Aortic smooth muscle cell (primary cell): ENCODE measurements at places on chromosomes 13 and 19. TPM values are rescaled to one million over a fixed set of nuclear protein-coding genes. Genes with fewer than 3 reads are reported as not detected.

Gene CEACAM21
- 0.06 TPM in 1 of 2 replicates, not detected in the other for total RNA-seq

Gene MTUS2
- total RNA-seq, result under 0.01 and 0.25 TPM in 2 replicates

Gene ZNF71
- total RNA-seq, result 4.8 and 5.0 TPM in 2 replicates

Gene ATP4B
- not detected in 2 replicates for total RNA-seq

Gene PTPRH
- 3.5 and 6.1 TPM in 2 replicates for total RNA-seq

Gene PALM
- total RNA-seq, result 2.1 and 5.8 TPM in 2 replicates

Gene CC2D1A
- 5.2 and 8.3 TPM in 2 replicates for total RNA-seq

Gene ZNF536
- total RNA-seq, result not detected in 2 replicates

Gene OR7A5
- not detected in 2 replicates for total RNA-seq

Gene LMTK3
- under 0.01 TPM in 1 of 2 replicates, not detected in the other for total RNA-seq

Gene PLK5
- not detected in 2 replicates for total RNA-seq

Gene HCN2
- total RNA-seq, result 0.26 and 0.62 TPM in 2 replicates
